ENCODE measurements at places on chromosomes 12 and 14.

- DNase-seq, result no peak
Measured at GRCh38 chr12:81610955-81611889, 147.9 kb downstream of the PPFIA2 start.

DNA sequence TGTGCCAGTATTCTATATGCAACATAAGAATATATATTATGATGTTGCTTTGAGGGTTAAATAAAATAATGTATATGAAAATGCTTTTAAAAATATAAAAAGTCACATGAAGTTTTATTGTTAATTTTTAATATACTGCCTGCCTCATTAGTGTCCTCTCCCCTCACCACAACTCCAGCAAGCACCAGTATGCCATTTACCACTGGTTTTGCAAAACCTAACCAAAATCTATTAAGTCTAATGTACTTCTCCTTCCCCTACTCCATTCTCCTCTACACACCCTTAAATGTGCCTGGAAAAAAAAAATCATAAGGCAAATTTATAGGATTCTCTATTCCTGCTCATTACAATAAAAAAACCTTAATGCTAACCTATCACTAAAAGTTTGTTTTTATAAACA lies 24.0 kb upstream of the GNG2 start:
- no peak for DNase-seq

DNA sequence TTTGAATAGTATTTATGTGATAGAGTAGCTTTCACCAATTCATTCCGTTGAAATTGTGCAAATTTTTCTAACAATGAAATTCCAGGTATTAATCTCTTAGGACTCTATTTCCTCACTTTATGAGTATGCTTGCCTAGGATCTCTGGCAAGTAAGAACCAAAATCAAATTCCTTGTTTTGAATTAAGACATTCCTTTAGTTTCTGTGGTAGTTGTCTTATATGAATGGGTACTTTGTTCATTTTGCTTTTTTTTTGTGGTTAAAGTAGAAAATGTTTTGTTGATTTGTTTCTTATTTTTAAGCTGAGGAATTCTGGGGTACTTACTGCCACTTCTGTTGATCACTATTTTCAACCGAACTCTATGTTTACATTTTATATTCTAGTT lies 59.8 kb downstream of the KITLG start:
- no peak for DNase-seq

DNA sequence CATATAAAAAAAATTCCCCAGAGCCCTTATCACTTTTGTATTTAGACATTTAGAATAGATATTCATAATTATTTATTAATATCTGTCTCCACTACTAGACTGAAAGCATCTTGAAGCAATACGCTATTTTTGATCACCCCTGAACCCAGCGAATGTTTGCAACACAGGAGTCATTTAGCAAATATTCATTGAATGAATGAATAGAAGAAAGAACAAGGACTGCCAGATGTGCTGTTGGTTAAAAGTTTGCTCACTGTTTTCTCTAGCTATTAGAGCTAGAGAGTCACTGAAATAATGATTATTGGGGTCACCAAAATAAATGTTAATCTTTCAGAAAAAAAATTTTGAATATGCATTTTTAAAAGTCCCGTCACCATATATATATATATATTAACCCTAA lies 174.3 kb downstream of the ACSS3 start:
- no peak for DNase-seq

DNA sequence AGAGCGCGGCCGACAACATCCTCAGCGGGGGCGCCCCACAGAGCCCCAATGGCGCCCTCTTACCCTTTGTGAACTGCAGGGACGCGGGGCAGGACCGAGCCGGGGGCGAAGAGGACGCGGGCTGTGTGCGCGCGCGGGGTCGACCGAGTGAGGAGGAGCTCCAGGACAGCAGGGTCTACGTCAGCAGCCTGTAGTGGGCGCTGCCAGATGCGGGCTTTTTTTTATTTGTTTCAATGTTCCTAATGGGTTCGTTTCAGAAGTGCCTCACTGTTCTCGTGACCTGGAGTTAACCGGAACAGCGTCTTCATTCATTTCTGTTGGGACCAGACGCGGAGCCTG lies 103.8 kb upstream of the FKBP4 start:
- DNase-seq, result peak; percentile 63

DNA sequence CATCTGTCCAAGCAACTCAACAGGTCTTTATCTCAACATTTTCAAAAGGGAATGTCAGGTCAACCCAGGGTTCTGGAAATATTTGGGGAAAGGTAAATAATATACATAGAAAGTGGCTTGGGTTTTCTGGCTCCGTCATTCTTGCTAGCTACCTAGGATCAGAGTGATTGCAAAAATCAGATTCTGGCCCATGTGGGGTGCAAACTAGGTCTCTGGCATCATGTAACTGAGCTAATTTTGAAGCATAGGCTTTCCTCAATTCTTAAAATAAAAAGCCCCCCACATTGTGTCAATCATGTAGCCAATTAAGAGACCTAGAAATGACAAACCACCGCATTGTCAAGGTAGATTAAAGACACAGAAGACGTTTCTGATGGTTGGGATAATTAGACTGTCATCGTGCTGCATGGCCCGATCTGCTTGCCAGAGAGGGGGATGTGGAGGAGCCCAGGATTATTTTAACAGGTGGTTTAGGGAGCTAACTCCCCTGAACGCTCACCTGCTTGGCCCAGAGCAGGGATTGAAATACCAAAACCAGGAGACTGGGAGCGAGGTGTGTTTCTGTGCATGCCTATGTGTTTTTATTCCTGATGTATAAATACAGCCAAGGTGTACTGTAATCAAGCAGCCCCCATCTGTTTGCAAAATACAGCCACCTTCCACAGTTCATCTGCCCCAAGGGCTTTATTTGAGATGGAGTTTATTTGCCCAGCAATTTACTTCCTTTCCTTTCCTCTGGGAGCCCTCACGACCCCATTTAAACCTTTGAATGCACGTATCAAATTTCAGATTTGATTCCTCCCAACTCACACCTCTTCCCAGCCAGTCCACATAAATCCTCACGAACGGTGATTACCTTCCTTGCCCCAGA lies 189.5 kb downstream of the TTC8 start:
- DNase-seq, result no peak

DNA sequence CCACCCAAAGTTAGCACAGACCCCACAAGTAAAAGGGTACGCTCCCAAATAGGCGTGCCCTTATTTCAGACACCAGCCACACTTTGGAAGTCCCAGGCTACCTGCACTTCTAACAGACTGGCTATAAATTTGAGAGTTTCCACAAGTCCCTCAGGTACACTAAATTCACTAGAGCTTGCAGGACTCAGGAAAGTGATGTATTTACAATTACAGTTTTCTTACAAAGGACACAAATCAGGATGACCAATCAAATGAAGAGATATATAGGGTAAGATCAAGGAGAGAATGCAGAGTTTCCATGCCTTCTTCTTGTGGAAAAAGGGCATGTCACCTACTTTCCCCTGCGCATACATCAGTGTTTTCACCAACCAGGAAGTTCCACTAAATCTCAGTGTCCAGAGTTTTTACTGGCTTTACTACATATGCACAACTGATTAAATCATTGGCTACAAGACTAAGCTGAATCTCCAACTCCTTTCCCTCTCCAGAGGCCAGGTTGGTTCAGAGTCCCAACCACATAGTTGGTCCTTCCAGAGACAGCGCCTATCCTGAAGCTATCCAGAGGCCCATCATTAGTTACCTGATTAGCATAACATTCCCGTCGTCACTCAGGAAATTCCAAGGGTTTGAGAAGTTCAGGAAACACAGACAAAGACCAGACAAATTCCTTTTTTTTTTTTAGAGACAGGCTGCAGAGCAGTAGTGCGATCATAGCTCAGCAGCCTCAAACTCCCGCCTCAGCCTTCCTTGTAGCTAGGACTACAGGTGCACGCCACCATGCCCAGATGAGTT lies 84.2 kb downstream of the DENND5B start:
- DNase-seq, result no peak

GRCh38 chr12:53965281-53966084 lies 7.4 kb upstream of the HOXC11 start:
- DNase-seq, result no peak

DNA sequence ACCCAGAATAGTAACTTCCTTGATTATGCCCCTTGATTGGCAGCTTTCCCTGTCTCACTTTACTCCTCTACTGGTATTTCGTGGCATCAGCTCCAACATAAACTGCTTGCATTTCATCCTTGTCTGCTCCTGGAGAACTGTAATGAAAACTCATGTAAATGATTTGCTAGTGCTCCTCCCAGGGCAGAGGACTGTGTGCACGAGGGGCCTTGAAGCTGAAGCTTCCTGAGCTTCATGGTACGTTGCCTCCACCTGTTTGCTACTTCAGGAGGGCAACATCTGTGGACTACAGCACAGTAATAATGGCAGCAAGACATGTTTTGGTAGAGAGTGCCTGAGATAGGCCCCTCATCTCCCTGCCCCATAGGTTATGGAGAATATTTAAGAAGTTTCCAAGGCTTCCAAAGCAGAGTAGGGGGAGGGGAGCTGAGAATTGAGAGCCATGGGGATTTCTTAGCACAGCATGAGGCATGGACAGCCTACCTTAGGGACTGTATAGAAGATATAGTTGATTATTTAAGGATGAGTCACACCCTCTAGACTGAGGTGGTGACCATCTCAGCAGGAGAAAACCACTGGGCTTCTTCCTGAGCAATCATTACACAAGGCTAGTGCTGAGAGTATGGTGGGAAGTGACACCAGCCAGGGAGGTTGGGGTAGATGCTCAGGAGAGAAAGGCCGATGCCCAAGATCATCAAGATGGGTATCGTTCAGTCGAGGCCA lies 29.5 kb downstream of the CCDC198 start:
- no peak for DNase-seq

DNA sequence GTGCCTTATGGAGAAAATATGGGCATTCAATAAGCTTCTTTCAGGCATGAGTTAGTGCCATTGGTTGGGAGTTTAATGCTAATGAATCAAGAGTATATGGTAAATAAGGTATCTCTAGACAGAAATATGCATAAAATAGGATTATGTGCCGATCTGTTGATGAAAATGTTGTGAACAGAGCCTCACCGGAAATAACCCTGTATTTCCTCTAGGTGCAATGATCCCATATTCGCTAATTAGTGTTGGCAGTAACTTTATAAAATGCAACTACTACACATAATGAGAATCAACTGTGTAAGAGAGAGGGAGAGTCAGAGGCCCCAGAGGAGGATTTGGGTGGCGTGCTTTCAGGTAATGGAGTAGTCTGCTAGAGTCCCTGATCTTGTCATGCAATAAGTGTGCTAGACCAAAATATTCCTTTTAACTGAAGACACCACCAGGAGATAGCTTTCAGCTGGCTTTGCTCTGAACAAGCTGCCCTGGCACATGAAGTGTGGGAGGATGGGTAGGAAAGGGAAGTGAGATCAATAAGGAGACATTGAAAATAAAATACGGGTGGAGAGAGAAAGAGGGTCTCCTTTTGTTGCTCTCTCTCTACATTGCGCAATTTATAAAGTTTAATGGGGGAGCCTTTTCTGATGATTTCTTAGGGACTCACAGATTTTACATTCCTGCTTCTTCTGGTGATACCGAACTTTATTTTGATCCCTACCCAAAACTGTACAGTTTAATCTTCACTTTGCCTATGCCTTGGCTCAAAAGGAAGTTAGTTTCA lies 68.6 kb upstream of the PLXNC1 start:
- DNase-seq, result no peak

DNA sequence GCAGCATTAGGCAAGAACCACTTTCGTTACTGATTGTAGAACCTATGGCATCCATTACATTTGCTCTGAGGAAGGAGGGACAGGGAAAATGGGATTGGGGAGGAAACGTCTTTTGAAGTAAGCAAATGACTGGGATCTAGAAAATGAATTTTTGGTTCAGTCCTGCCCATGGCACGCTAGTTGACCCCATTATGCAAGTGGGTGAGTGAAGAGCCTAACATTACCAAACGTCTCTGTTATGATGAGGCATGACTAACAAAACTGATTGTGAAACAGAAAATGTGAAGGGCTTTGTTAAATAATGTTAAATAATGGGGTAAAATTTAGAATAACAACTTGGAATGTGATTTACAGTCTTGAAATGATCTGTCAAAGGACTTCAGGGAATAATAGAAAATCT lies 38.9 kb downstream of the CPSF2 start:
- DNase-seq, result peak; percentile 2

GRCh38 chr12:28014196-28014595 lies 41.7 kb upstream of the PTHLH start:
- no peak for DNase-seq

DNA sequence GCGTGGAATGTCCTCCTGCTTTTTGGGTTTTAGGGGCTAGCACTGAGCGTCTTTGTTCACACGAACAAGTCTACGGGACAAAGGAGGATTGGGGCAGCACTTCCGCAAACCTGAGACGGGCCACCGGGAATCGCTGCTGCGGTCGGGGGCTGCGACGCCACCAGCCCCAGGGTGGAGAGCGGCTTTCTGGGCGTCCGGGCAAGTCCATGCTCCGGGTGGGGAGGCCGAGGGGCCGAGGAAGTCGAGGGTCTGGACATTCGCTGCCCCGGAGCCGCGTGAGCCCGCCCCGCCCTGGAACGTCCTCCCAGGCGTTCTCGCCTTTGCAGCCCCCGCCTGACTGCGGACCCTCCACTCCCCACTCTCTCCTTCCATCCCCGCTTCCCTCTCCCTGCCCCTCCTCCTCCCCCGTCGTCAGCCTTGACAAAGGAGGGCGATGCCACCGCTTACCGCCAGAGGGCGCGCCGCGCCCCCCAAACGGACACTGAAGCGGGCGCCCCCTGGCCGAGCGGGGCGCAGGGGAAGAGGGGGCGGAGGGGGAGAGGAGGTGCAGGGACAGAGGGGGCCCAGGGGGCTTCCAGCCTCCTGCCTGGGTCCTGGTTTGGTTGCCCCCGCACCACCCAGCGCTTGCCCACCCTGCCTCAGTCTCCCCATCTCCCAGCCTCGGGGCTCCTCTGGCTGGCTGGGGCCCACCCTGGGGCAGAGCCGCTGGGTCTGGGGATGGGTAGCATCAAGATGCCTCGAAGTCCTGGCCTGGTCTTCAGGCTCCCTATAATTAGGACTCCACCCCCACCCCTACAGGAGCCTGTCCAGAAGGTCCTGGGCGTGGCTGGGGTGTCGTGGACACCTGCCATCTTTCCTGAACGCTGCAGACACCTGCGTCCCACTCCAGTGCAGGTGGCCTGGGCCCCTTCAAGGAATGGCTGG lies 39.1 kb upstream of the INF2 start:
- peak; percentile 64 for DNase-seq

Measured in CD4-positive, alpha-beta T cell treated with Interferon alpha-2 for 1 hour (primary cell).